ENCODE measurements at places on chromosomes 6 and 20.

GRCh38 chr6:100549406-100550167, 84.9 kb upstream of the SIM1 start:
- no peak for DNase-seq

GRCh38 chr20:38633577-38634093, 32.0 kb downstream of the ARHGAP40 start:
- DNase-seq: peak; percentile 69

- DNase-seq: peak; percentile 24
Observed at GRCh38 chr6:30914854-30915590, 984 bp downstream of the VARS2 start.

- DNase-seq: no peak
Observed at GRCh38 chr6:87716928-87717614, 15.0 kb upstream of the AKIRIN2 start.

GRCh38 chr6:169406034-169406433, 152.4 kb upstream of the THBS2 start:
- no peak for DNase-seq

- no peak for DNase-seq
Observed at GRCh38 chr6:132198040-132198439, 203.2 kb downstream of the MOXD1 start.

DNA sequence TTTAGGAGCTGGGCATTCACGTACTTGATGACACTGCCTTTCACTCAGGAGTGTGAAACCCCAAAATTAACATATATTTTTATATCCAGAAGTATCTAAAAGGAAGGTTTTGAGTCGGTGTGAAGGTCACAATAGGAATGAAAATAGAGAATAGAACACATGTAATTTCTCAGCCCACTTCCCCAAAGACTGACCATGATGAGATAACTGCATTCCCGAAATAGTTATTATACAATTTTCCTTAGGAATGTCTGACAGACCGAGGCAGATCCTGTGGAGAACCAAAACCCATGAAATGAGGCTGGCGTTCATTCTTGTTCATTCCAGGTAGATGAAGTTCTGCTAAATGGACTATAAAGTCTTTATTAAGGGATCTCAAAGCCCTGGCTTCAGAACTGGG, 10.3 kb downstream of the NSFL1C start:
- no peak for DNase-seq

GRCh38 chr6:156647140-156647784, 129.9 kb upstream of the ARID1B start:
- no peak for DNase-seq

GRCh38 chr6:129402244-129402643, 307.7 kb downstream of the ARHGAP18 start:
- DNase-seq: no peak

DNA sequence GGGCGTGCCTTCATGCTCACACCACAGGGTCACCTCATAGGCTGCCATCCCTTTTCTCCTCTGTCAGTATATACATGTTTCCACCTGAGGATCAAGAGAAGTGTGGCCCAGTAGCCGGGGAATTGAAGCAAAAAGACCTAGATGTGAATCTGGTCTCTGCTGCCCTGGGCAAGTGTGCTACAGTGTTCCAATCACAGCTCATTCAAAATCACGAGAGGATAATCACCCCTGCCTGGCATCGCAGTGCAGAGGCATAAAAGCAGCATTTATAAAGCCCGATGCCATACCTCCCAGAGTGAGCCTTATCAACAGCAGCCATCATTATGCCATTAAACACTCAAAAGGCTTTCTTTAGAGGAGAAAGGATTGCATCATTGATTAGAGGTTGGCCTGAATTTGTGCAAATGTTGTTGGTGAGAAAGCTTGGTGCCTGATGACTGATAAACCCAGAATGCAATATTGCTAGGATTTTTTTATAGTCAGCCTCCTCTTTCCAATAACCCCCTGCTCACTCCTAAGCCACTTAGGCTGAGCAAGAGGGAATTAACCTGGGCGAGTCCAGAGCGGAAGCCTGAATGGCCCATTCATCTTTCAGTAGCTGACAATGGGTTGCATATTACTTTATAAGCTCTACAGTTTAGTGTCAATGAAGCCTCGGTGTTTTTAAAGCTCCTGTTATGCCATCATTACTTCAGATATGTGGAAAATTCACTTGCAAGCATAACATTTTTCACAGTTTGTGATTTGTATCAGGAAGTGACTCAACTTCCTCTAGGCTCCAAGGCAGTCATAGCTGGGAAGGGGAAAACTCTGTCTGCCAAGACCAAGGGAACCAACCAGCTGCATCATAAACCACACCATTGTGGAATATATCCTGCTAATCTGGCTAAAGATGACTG, 92.5 kb upstream of the NXT1 start:
- no peak for DNase-seq

DNA sequence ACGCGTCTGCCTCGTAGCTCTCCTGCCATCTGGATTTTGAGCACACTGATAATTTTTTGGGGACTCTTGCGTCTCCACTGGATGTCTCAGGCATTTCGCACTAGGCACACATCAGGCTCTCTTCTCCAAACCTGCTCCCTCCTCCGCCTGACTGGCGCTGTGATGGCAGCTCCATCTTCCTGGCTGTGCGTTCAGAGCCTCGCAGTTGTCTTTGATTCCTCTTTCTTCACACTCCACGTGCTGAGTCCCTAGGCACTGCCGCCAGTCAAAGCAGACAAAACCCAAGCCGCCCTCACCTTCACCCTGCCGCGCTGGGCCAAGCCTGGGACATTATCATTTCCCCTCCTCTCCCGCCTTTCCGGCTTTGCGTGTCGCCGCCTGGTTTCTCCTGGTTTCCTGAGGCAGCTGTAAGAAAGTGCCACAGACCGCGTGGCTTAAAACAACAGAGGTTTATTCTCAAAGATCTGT, 778 bp downstream of the PSMG4 start:
- peak; percentile 45 for DNase-seq

DNA sequence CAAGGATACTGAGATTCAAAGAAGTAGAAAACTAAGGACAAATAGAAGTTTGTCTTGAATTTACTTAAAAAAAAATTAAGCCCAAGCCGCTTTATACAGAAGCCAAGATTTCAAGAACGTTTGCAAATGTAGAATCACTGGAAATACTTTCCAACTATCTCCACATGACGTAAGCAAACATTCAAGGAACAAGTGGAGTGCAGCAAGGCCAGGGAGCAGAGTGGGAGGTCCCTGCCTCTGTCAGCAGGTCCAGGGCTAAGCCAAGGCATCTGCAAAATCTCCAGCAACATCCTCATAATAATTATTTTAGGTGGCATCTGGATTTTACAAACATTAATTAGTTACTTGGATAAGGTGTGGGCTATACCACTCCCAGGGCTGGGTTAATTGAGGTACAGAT, 60.1 kb upstream of the AKIRIN2 start:
- no peak for DNase-seq

GRCh38 chr6:96721227-96721626, 116.0 kb downstream of the GPR63 start:
- DNase-seq: no peak

GRCh38 chr20:60381643-60382400, 423.6 kb downstream of the CDH26 start:
- DNase-seq: no peak

GRCh38 chr6:135728589-135728988, 122.9 kb upstream of the PDE7B start:
- no peak for DNase-seq

- peak; percentile 65 for DNase-seq
Observed at GRCh38 chr6:34246563-34247391, 2.0 kb downstream of the SMIM29 start.

GRCh38 chr6:168158213-168158979, 79.4 kb upstream of the FRMD1 start:
- DNase-seq: no peak

GRCh38 chr6:114419175-114419574, 76.4 kb upstream of the HS3ST5 start:
- no peak for DNase-seq

GRCh38 chr6:5078121-5078669, 6.9 kb upstream of the PPP1R3G start:
- no peak for DNase-seq

DNA sequence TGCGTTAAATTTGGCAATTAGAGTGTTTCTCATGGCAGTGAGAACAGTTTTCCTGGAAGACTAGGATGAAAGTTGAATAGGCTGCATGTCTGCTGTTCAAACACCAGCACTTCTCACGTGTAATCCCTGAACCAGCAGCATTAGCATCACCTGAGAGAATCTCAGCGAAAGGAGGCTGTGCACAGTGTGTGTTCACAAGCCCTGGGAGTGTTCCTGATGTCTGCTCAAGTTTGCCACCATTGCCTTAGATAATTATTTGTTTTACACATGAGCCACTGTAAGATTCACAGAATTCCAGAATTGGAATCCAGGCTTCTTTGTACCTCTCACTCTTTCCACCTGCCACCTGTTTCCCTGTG, 117.3 kb downstream of the JARID2 start:
- DNase-seq: no peak

- no peak for DNase-seq
Observed at GRCh38 chr6:159695984-159696383, 2.9 kb upstream of the SOD2 start.

GRCh38 chr6:41560431-41561192, 14.4 kb downstream of the FOXP4 start:
- DNase-seq: peak; percentile 86

DNA sequence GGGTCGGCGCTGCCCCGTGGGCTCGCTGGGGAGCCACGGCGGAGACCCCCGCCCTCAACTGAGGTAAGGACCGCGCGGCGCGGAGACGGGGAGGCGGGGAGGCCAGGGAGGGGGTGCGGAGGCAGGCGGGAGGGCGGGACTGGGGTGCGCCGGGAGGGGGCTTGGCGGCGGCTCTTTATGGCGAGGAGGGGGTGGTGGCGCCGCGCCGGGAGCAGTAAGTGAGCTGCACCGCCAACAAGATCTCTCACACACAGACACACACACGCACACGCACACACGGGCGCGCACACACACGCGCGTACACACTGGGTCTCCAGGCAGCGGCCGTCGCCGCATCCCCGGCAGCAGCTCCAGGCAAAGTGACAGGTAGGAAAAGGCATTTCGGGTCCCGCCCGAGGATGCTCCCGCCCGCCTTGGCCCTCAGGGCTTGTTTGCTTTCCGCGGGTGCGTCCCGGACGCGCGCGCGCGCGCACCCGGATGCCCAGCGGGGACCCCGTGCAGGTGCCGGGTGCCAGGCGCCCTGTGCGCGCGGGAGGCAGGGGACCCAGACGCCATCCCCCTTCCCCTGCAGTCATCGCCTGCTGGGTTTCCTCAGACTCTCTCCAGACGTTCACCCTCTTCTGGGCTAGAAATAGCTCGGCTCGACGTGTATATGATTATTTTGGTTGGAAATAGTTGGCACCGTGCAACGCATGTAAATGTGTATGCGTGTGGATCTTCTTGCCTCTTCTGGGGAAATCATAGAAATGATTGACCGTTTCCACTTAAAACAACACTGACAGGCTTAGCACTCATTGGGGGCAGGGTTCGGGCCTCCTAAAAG, at the start of gene PLCB4:
PLCB4 (plus strand) TSS at position 247 of the 823 bp plus-strand sequence. CDS start 238,728 bp downstream, outside the sequence.
- DNase-seq: no peak

DNA sequence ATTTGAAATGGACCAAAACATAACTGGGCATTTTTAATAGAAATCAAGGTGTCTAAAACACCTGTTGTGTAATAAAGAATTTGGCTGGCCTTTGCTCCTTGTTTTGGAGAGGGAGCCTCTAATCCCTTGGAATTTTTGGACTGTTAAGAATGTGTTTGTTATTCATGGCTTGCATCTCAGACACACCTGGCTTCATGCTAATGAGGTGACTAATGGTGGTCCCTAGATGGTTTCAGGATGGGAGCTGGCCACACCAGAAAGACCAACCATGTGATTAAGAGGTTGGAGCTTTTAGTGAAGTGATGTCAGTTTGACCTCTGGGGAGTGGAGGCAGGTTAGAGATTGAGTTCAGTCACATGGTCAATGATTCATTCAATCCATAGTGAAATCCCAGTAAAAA, 328.4 kb downstream of the DHX35 start:
- DNase-seq: no peak

DNA sequence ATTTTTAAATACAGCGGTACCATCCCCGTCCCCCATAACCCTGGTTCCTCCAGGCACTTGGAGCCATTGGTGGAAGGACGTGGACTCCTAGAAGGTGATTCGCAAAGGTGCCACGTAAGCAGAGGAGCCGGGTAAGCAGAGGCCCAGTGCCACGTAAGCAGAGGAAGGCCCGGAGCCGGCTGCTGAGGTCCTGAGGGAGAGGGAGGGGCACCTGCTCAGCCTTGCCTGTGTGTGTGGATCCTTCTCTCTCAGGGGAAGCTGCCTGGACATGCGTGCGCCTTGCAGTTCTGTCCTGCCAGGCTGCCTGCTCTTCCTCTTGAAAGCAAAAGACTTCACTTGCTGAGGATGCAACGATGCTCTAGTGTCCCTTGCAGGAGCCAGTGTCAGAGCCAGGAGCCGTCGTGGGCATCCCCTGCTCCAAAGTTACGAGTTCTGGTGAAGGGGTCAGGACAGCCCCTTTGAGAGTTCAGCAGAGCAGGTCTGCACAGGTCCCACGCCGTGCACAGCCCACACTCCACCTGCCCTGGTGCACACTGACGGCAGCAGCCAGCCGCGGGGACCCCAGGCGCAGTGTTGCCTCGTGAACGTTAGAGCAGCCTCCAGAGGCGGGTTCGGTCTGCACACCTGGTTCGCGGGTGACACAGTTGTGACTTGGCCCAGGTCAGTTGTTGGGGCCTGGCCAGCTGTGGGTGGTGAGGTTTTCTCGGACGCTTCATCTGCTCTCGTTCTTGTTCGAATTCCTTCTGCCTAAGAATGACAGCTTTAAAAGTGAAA, 1.9 kb upstream of the NKAIN4 start:
- DNase-seq: no peak

GRCh38 chr20:43543138-43543537, 15.7 kb upstream of the SGK2 start:
- no peak for DNase-seq

GRCh38 chr6:36349240-36349639, 12.6 kb upstream of the BNIP5 start:
- DNase-seq: no peak

- DNase-seq: no peak
Observed at GRCh38 chr6:44044154-44044539, 83.1 kb downstream of the MRPL14 start.

- no peak for DNase-seq
Observed at GRCh38 chr6:39214846-39215639, 14.2 kb downstream of the KCNK5 start.

DNA sequence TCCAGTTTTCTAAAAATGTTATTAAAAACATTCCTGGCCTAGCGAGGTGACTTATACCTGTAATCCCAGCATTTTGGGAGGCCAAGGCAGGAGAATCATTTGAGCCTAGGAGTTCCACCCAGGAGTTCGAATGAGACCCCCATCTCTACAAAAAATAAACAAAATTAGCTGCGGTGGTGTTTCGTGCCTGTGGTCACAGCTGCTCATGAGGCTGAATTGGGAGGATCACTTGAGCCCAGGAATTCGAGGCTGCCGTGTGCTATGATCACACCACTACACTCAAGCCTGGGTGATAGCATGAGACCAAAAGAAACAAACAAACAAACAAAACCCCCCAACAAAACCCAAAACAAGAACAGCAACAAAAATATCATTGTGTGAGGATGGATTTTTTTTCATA, 19.8 kb upstream of the POLR1H start:
- DNase-seq: no peak

DNA sequence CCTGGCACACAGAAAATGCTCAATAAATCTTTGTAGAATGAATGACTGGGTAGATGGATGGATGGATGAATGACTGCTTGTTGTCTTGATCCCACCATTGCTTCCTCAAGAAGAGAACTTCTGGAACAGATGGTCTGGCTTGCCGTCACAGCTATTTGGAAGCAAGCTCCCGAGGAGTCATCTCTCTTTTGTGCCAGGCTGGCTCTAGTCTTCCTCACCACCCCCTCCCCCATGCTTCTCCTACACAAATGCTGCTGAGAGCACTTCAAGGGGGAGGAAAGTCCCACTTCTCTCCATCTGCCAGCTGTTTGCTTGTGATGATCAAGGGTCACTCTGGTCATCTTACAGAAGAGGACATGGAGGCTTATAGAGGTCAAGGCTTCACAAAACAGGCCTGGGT, 11.6 kb upstream of the KCNG1 start:
- no peak for DNase-seq

All from stimulated activated CD4-positive, alpha-beta T cell treated with anti-CD3 and anti-CD28 coated beads, Interleukin-2, amount 100 ng/mL, for 24 hours (primary cell).